Hepatocyte (in vitro differentiated cells): ENCODE measurements at places on chromosomes 5 and 9. TPM values are rescaled to one million over a fixed set of nuclear protein-coding genes. Genes with fewer than 3 reads are reported as not detected.

Gene IFNA21
- not detected in 2 replicates for polyA plus RNA-seq

Gene FCN2
- polyA plus RNA-seq, result not detected in 2 replicates

Gene DAB2IP
- 11.1 and 11.6 TPM in 2 replicates for polyA plus RNA-seq

Gene CFAP90
- 1.0 and 1.7 TPM in 2 replicates for polyA plus RNA-seq
